ENCODE measurements at places on chromosomes 4 and X. TPM values are rescaled to one million over a fixed set of nuclear protein-coding genes. Genes with fewer than 3 reads are reported as not detected.

DNA sequence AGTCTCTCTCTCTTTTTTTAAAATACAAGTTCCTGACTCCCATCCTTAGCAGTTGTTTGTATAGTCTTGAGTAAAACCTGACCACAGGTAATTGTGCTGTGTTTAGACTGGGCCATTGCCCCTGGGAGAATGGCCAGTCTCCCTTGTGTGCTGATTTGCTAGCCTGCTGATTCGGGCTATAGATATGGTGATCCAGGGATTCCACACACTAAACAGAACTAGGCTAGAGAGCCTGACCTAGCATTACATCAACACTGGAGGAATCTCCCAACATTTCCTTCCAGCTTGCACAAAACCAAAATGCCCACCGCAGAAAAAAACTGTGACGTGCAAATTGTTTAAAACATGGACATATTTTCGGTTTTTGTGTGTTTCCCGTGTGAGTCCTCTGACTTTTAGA, 5.1 kb downstream of the UPRT start:
- DNase-seq: no peak

DNA sequence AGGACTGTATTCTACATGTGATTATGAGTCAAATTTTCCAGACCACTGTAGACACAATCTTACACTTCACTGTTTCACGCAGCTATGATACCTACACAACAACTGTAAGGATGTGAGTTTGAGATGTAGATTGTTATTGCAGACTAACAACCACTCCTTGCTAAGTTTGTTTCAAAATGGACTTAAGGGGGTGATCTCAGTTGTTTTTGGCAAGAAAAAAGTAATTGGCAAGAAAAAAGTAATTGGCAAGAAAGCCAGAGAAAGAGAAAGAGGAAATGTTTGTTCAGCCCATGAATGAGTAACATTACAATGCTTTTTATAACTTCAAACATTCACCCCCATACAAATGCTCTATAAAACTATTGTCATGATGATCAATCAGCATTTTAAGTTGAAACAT, 466.4 kb downstream of the DMD start:
- DNase-seq: no peak

DNA sequence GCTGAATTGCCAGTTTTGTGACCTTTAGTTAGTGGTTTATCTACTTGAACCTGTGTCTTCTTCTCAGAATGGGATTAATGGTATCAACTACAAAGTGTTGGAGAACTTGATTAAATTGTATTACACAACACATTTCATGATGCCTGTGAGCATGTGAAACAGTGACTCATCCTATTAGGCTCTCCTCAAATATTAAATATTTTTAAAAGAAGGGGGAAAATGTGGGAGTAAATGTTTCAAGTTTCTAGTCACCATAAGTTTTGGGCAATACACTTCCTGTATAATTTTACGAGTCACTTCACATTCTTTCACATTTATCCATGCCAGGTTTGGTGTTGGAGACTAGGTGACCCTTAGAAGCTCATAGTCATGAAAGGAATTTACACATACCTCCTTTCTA, 147.0 kb downstream of the HS3ST1 start:
- DNase-seq: no peak

DNA sequence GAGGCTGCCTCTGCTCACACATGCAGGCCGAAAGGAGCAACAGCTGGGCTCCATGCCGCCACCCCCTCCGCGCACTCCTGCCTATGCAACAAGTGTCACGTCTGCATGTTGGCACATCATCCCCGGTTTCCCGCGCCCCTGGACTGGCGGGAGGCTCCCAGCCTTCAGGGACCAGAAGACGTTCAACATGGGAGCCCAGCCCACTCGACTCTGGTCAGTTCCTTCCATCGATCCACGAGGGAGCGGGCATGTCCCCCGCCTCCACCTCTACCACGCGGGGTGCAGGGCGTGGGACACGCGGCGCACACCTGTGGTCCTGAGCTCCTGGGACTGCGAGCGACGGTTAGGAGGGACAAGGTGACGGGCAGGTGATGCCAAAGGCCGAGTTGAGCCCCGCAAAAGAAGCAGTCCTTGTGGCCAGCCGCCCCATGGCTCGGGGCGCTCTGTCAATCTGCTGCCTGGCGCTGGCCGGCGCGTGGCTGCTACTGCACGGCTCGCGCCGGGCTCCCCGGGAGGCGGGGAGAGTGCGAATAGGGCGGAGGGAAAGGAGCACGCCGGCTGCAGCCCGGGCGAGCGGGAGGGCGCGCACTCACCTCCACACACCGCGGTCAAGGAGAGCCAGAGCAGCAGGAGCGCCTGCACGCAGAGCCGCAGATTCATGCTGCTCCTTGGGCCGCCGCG, 645 bp downstream of the APLN start:
- no peak for DNase-seq

DNA sequence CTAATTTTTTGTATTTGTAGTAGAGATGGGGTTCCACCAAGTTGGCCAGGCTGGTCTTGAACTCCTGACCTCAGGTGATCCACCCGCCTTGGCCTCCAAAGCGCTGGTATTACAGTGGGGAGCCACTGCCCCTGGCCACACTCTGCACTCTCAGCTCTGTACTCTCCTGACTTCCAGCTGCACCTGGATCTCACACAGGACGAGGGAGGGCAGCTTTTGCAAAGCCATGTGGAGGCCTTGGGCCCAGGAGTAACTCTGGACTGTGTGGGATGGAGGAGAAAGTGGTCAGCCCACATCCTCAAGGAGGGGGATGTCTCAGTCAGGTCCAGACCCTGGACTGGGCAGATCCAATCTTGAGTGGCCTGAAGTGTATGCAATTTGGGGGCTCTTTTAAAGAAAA, 23.0 kb downstream of the NAT8L start:
- DNase-seq: peak; percentile 5

GRCh38 chr4:83574247-83574646, 38.3 kb downstream of the GPAT3 start:
- DNase-seq: no peak

DNA sequence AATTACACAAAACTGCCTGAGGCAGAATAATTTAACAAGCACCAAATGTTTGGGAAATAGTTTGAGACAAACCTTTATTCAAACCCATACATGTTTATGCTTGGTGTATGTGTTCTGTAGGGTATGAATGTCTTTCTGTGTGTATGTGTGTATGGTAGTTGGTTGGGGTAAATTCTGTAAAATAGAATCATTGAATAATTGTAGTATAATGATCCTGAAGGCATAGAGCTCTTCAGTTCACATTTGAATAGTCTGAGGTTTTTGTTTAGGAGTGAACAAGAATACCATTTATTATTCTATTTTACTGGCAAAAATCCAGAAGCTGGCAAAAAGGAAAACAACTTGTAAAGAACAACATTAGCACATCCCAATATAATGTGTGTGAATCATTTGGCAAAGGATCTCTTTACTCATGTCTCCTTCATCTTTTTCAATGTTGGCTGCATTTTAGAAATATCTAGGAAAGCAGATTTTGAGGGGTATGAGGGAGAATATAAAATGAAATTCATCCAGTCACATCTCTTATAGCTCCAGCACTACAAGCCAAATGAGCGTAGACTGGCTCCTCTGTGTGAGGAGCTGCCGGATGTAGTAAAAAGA, 360.0 kb downstream of the CHIC1 start:
- no peak for DNase-seq

GRCh38 chrX:146615628-146616348, 193.8 kb upstream of the CXorf51B start:
- DNase-seq: no peak

- DNase-seq: no peak
Observed at GRCh38 chrX:30196322-30196721, 19.0 kb upstream of the MAGEB2 start.

GRCh38 chrX:124378643-124379042, 32.3 kb downstream of the SH2D1A start:
- DNase-seq: no peak

DNA sequence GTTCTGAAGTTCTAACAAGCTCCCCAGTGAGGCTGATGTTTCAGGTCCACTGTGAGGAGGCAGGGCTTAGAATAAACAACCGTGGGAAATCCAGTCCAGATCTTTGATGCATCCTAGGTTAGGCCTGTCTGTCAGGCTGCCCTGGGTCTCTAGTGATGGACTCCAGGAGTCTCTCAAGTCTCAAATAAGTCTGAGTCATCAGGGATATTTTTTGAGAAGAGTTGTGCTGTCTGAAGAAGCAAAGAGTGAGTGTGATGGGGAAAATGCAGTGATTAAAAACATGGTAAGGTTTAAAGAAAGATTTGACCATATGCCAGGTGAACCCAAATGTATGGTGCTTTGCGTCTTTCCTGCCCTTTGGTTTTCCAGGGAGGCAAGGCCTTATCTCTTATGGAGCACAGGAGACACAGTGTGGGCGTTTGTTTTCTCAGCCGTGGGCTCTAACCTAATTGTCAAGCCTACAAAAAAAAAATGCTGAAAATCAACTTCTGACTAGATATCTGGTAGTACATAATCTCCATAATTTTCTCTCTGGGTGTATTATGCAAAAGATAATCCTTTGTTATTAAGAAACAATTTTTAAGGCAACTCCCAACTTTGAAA, 100.7 kb downstream of the PTTG2 start:
- no peak for DNase-seq

- DNase-seq: no peak
Observed at GRCh38 chrX:132017431-132018185, 5.5 kb upstream of the STK26 start.

DNA sequence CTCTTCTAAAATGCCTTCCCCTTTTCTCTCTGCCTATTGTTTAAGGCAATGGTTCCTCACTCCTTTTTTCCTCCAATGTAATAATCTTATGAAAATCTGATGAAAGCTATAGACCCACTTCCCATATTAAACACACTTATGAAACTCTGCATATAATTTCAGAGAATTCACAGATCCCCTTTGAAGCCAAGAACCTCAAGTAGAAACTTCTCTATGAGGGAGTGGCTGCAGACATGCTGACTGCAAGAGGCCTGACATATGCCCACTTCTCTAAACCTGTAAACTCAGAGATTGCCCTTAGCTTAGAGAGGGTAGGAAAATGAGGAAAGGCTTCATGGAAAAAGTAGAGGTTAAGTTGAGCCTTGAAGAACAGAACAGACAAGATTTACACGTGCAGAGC, 37.6 kb downstream of the TAB3 start:
- DNase-seq: no peak

DNA sequence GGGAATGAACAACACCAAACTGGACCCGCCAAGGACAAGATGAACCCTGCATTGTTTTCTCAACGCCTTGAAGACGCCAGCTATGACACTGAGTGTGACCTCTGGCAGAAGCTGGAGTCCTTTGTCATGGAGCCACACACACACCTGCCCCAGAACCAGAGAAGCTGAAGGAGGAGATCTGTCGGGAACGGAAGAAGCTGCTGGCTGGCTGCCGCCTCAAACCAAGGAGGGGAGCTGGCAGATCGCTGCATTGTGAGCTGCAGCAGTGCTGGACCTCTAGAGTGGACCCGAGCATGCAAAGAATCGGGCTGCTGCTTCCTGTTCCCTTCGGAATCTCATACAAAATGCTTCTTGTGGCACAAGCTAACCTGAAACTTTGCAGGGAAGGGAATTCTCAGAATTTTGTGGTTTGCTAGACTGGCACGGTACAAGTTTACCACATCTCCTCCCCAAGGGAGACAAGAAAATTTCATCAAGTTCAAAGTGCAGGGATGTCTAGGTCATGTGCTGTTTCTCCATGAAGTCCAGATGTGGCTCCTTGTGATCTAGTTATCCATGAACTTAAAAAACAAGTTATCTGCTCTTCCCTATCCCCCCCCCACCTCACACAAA, 23.4 kb upstream of the GLRB start:
- no peak for DNase-seq

DNA sequence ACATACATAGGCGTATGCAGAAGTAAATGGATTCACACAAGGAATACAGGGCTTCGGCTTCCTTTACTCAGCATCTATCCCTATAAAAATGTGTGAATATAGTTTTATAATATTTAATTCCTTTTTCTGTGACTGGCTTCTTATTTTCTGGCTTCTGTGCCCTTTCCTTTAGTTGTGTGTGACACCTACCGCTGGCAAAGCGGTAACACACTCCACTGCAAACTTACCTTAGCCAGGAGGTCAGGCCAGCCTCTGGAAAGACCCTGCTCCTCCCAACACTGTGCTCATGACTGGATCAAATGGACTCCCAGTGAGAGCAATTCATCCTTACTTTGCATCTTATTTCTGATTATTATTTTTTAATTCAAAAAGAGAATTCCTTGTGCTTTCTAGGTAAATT, 244.2 kb downstream of the ANK2 start:
- DNase-seq: no peak

- no peak for DNase-seq
Observed at GRCh38 chr4:141464366-141464765, 172.0 kb upstream of the IL15 start.

DNA sequence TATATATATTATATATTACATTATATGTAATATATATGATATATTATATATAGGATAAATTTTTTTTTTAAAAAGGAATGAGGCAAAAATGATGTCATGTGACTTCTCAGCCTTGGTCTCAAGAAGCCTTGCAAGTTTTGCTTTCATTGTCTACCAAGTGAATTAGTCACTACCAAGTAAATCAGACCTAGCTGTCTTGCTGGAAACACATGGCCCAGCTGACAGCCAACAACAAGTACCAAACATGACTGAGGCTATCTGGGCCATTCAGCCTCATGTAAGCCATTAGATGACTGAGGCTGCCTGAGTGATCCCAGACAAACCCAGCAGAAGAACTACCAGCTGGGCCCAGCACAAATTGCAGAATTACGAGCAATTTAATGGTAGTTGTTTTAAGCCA, 44.9 kb downstream of the HAND2 start:
- no peak for DNase-seq

DNA sequence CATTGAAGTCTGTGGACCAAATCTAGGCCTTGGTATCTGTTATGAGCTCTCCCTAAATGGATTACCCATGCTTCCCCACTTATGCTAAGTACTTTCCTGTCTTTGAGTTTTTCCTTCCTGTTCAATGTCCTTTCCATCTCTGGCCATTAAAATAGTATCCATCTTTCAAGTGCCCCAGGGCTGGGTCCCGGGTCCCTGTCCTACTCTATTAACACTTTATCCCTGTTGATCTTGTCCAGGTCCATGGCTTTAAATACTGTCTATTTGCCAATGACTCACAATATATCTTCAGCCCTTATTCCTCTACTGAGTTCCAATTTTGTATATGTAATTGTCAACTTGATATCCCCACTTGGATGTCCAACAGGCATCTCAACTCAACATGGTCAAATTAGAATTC, 17.7 kb upstream of the RPS6KA3 start:
- no peak for DNase-seq

- no peak for DNase-seq
Observed at GRCh38 chrX:114842181-114842580, 175.2 kb downstream of the IL13RA2 start.

LGI2 gene
- 1.8 TPM for total RNA-seq

ARMCX4 gene
- total RNA-seq: 17.3 TPM

ADRA2C gene
- total RNA-seq: 15.1 TPM

TRIM60 gene
- not detected for total RNA-seq

FAM53A gene
- 1.7 TPM for total RNA-seq

MAGEA2B gene
- total RNA-seq: not detected

PPP4R3C gene
- not detected for total RNA-seq

BEX2 gene
- total RNA-seq: 33.8 TPM

PLP1 gene
- 5.5 TPM for total RNA-seq

TCEAL8 gene
- total RNA-seq: 50.1 TPM

METTL14 gene
- total RNA-seq: 45.1 TPM

PHOX2B gene
- total RNA-seq: not detected
